ENCODE measurements at places on chromosomes 13 and 19. TPM values are rescaled to one million over a fixed set of nuclear protein-coding genes. Genes with fewer than 3 reads are reported as not detected.

DNA sequence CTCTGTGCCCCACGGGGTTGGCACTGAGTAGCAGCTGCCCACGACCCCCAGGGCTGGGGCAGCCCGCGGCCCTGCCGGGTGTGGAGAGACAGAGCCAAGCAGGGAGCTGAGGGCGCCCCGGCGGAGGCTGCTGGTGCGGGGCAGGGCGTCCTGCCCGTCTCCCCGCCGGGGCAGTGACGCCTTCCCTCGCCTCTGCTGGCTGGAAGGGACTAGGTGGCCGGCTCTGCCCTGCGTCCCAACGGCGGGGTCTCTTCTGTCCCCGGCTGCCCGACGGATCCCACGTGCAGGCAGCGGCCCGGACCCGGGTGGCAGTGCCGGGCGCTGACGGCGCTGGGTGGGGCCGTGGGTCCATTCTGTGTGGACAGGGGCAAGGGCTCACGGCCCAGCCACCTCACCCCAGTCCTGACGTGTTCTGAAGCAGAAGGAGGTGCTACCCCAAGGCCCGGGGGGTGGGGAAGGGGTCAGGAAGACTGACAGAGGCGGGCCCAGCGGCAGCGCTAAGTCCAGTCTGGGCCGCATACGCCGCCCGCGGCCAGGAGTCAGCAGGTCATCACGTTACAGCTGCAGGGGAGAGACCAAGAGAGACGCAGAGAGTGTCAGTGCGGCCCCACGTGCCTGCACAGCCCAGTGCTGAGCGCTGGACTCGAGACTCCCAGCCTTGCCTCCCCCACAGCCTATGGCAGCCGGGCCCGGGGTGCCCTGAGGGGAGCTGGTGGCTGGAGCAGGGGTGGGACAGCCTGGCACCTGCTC, 15.1 kb upstream of the PLPP2 start:
- no peaks in the 10 kb centered on the region for H3K27me3 ChIP-seq
- DNase-seq, result no peak
- H3K4me3 ChIP-seq, result no peak overlapping the region
- H3K36me3 ChIP-seq, result peaks cover 47% of the 10 kb centered on the region
- no peak overlapping the region for H3K27ac ChIP-seq

Gene CTXN1
- total RNA-seq, result 58.0 TPM

DNA sequence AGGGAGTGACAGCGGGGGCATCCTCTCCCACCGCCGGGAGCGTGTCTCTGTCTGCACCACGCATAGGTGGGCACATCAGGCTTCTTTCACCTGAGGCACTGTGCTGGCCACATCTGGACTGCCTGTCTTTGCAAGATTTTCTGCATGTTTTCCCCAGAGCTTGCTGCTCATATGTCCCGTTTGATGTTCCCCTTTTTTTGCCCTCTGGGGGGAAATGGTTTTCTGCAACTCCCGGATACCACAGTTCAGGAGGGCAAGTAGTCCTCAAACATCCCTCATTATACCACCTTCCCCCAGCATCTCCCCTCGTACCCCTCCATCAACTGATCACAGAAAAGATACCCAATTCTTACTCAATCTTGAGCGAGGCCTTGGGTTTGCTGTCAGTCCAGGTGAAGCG, 168.0 kb downstream of the PAN3 start:
- H3K36me3 ChIP-seq, result peaks cover 18% of the 10 kb centered on the region
- H3K4me3 ChIP-seq, result no peak overlapping the region
- no peak for DNase-seq
- H3K4me1 ChIP-seq, result peaks cover 12% of the 10 kb centered on the region

DNA sequence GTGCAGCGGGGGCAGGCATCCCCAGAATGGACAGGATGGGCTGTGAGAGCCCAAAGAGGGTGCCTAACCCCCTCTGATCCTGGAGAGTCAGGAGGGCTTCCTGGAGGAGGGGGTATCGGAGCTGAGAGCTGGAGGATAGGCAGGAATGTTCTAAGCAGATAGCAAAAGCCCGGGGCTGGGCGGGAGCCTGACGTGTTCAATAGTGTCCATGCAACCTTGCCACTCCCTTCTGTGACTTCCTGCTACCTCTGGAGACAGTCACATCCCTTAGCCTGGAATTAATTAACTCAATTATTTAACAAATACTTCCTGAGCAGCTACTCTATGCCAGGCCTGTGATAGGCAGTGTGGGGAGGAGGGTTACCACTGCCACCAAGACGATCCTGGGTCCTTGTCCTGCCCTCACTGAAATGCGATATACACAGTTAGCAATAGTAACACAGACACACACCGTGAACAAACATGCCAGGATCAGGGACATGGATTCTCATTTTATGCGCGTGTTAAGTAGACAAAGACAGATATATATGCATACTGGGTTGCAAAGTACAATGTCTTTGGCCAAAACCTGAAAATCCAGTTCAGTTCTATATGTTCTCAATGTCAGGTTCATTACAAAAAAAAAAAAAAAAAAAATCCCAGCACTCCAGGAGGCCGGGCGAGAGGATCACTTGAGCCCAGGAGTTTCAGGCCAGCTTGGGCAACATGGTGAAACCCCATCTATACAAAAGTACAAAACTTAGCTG, 10.7 kb downstream of the AP2S1 start:
- H3K36me3 ChIP-seq, result peaks cover 22% of the 10 kb centered on the region
- 0 out of 2 replicates have a peak overlapping the region, but pooled peaks have one; percentile 44 for H3K27ac ChIP-seq
- H3K27me3 ChIP-seq, result no peaks in the 10 kb centered on the region
- DNase-seq, result no peak
- no peak overlapping the region for H3K4me3 ChIP-seq

- DNase-seq, result no peak
- H3K36me3 ChIP-seq, result no peaks in the 10 kb centered on the region
- H3K4me3 ChIP-seq, result no peak overlapping the region
- no peaks in the 10 kb centered on the region for H3K4me1 ChIP-seq
- no peaks in the 10 kb centered on the region for H3K27me3 ChIP-seq
These were observed 26.6 kb downstream of the SHISA2 start for GRCh38 chr13:26025196-26025595.

DNA sequence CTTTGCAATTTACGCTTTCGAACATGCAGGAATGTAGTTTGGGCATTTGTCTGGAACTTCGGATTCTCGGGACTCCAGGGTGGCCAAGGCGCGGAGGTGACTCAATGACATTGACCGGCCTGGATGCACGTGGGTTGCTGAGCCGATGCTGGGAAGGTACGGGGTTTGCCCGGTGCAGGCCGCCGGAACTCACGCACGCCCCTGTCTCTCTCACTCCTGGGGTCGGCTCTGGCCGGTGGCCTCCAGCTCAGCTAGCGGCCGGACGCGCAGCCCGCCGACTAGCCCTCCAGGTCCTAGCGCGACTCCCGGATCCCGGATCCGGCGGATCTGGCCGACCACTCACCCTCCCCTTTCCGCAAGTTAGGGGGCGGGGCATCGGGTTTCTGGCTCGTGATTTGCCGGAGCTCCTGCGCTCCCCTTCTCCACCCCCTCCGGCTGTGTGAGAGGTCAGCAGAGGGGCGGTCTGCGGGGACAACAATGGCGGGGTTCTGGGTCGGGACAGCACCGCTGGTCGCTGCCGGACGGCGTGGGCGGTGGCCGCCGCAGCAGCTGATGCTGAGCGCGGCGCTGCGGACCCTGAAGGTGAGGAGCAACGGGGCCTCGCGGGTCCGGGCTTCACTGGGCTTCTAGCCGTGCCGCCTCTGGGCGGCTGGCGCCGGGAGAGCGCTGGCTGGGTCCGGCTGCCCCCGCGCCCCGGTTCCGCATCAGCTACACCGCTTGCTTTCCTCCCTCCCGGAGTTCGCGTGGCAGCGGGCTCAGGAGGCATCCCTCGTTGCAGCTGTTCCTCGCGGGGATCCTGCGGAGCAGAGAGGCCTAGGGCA, at the start of gene PCCA:
PCCA (plus strand) TSS at position 450 of the 821 bp plus-strand sequence; CDS start at position 478, 28 bp downstream.
- peak within 1 kb of the TSS; percentile 68 for H3K27ac ChIP-seq
- H3K4me3 ChIP-seq, result peak within 1 kb of the TSS; percentile 92
- DNase-seq, result peak; percentile 87
- no peaks in the 10 kb centered on the region for H3K27me3 ChIP-seq
- H3K36me3 ChIP-seq, result peaks cover 13% of the 10 kb centered on the region

Gene C13orf42
- total RNA-seq, result 11.7 TPM

GRCh38 chr13:113245849-113246796, 36.7 kb downstream of the CUL4A start:
- no peak overlapping the region for H3K4me3 ChIP-seq
- no peaks in the 10 kb centered on the region for H3K27me3 ChIP-seq
- peaks cover 77% of the 10 kb centered on the region for H3K36me3 ChIP-seq
- peaks cover 3% of the 10 kb centered on the region for H3K4me1 ChIP-seq

GRCh38 chr19:5246554-5247155, 94.0 kb downstream of the PTPRS start:
- no peaks in the 10 kb centered on the region for H3K36me3 ChIP-seq
- no peak for DNase-seq
- no peak overlapping the region for H3K27ac ChIP-seq
- no peaks in the 10 kb centered on the region for H3K27me3 ChIP-seq

- H3K36me3 ChIP-seq, result peaks cover 15% of the 10 kb centered on the region
- DNase-seq, result no peak
- H3K4me3 ChIP-seq, result no peak overlapping the region
- H3K4me1 ChIP-seq, result no peaks in the 10 kb centered on the region
- H3K27me3 ChIP-seq, result no peaks in the 10 kb centered on the region
These were observed 43.2 kb downstream of the BBC3 start for GRCh38 chr19:47187797-47188196.

DNA sequence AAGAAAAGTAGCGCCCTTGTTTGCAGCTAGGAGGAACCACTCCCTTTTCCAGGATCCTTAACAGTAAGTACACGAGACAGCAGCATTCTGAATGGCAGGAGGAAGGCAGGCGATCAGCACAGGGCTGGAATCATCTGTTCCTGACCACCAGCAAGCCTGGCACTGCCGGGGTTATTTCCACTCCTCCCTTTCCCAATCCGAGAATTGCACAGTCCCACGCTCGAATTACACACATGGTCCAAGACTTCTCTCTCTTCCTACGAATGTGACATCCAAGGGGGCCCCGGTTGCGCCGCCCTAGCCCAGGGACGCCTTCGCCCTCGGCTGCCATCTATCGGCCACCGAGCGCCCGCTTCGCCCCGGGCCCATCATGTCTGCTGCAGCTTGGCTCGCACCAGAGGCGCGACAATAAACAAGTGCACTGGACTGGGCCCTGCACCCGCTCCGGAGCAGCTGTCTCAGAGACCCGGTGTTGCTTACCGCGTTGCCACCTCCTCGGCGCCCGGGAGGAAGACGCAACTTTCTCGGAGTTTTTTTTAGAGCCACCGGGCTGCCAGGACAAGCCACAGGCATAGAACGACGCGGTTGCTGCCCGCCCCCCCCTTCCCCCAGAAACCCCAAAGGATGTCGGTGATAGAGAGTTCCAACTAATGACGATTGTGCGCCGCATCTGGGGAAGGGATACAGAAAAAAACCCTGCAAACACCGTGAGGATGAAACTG, at the start of gene SLITRK5:
SLITRK5 (plus strand) TSS at position 341 of the 722 bp plus-strand sequence. CDS start 4,018 bp downstream, outside the sequence.
- H3K4me1 ChIP-seq, result peaks cover 13% of the 10 kb centered on the region
- peaks cover 31% of the 10 kb centered on the region for H3K27me3 ChIP-seq
- no peak within 1 kb of the TSS for H3K27ac ChIP-seq
- H3K36me3 ChIP-seq, result peaks cover 7% of the 10 kb centered on the region
- peak; percentile 94 for DNase-seq
- peak within 1 kb of the TSS; percentile 66 for H3K4me3 ChIP-seq

Gene PBX4
- total RNA-seq, result 3.4 TPM

Gene NOVA2
- total RNA-seq, result 22.7 TPM

- peak overlapping the region; percentile 89 for H3K4me3 ChIP-seq
- peaks cover 34% of the 10 kb centered on the region for H3K4me1 ChIP-seq
- H3K27me3 ChIP-seq, result no peaks in the 10 kb centered on the region
- H3K27ac ChIP-seq, result peak overlapping the region; percentile 94
These were observed 486 bp upstream of the SPINT2 start for GRCh38 chr19:38263689-38264485.

GRCh38 chr19:32189956-32190706, 155.3 kb upstream of the ZNF507 start:
- no peaks in the 10 kb centered on the region for H3K4me1 ChIP-seq
- H3K27ac ChIP-seq, result no peak overlapping the region
- no peaks in the 10 kb centered on the region for H3K36me3 ChIP-seq
- no peak for DNase-seq
- H3K27me3 ChIP-seq, result no peaks in the 10 kb centered on the region

DNA sequence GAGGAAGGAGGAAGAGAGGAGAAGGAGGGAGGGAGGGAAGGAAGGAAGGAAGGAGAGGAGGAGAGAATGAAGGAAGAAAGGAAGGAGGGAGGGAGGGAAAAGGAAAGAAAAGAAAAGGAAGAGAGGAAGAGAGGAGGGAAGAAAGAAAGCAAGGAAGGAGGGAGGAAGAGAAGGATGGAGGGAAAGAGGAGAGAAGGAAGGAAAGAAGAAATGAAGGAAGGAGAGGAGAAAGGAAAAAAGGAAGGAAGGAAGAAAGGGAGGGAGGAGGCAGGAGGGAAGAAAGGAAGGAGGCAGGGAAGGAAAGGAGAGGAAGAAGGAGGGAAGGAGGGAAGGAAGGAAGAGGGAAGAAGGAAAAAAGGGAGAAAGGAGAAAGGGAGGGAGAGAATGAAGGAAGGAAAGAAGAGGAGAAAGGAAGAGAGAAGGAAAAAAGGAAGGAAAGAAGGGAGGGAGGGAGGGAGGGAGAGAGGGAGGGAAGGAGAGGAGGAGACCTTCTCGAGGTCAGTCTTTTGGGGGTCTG, 13.4 kb upstream of the CASP14 start:
- H3K4me1 ChIP-seq, result no peaks in the 10 kb centered on the region
- H3K4me3 ChIP-seq, result no peak overlapping the region
- DNase-seq, result no peak
- no peak overlapping the region for H3K27ac ChIP-seq
- H3K36me3 ChIP-seq, result no peaks in the 10 kb centered on the region

DNA sequence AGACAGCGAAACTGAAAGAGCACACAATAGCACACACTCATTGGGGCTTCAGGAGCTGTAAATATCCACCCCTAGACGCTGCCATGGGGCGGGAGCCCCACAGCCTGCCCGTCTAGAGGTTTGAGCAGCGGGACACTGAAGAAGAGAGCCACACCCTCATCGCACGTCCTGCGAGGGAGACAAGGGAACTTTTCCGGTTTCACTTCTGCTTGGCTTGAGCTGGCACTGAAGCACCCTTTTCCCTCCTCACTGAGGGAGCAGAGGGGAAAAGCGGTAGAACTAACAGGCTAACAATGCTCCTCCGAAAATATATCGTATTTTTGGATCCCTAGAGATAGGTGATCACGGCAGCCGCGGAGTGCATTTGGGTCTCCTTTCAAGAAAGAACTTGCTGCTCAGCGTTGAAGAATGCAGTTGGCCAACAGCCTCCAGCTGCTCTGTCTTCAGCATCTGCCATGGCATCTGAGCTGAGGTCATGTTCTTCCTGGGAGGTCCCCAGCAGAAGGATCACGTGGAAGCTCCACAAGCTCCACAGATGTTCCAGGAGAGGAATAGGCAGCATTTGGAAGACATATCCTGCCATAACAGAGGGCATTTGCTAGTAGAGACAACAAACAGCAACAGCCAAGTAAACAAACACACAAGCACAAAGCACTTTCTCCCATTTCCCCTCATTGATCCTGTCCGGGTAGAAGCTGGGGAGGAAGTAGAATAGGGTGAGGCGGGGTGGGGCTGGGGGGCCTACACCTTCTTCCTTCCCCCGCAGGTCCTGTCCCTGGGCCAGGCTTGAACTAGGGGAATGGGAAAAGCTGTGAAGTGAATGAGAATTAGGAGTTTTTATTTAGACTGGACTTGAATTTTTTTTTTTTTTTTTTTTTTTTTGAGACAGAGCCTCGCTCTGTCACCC, 44.8 kb upstream of the ALOX5AP start:
- H3K4me3 ChIP-seq, result no peak overlapping the region
- H3K27me3 ChIP-seq, result no peaks in the 10 kb centered on the region
- DNase-seq, result no peak
- H3K36me3 ChIP-seq, result no peaks in the 10 kb centered on the region

- no peak for DNase-seq
- no peaks in the 10 kb centered on the region for H3K4me1 ChIP-seq
- H3K27me3 ChIP-seq, result no peaks in the 10 kb centered on the region
These were observed 28.7 kb upstream of the C1QTNF9 start for GRCh38 chr13:24280720-24281119.

Gene VAV1
- total RNA-seq, result 0.22 TPM

- no peaks in the 10 kb centered on the region for H3K36me3 ChIP-seq
- H3K4me3 ChIP-seq, result no peak overlapping the region
- H3K27me3 ChIP-seq, result no peaks in the 10 kb centered on the region
- DNase-seq, result no peak
- H3K4me1 ChIP-seq, result no peaks in the 10 kb centered on the region
These were observed 5.6 kb upstream of the SYDE1 start for GRCh38 chr19:15101479-15102082.

Data from H1 (cell line).